ENCODE measurements at places on chromosomes 1 and 21. TPM values are rescaled to one million over a fixed set of nuclear protein-coding genes. Genes with fewer than 3 reads are reported as not detected.

DNA sequence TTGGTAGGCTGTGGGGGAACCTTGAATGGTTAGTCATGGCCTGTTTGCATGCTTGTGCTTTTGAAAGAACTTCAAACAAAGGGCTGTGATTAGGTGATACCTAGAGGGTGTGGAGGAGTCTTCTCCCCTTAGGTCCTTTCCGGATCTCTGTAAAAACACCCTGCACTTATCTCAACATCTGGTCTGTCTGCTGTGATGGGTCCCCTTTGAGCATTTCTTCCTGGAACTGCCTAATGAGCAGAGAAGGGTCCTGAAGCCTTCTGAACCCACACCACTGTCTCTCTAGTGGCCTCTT, 59.6 kb downstream of the HUNK start:
- DNase-seq, result no peak

- DNase-seq, result no peak
These were observed 142.3 kb upstream of the KCNE2 start for GRCh38 chr21:34221331-34222030.

Gene OR6F1
- total RNA-seq, result not detected

DNA sequence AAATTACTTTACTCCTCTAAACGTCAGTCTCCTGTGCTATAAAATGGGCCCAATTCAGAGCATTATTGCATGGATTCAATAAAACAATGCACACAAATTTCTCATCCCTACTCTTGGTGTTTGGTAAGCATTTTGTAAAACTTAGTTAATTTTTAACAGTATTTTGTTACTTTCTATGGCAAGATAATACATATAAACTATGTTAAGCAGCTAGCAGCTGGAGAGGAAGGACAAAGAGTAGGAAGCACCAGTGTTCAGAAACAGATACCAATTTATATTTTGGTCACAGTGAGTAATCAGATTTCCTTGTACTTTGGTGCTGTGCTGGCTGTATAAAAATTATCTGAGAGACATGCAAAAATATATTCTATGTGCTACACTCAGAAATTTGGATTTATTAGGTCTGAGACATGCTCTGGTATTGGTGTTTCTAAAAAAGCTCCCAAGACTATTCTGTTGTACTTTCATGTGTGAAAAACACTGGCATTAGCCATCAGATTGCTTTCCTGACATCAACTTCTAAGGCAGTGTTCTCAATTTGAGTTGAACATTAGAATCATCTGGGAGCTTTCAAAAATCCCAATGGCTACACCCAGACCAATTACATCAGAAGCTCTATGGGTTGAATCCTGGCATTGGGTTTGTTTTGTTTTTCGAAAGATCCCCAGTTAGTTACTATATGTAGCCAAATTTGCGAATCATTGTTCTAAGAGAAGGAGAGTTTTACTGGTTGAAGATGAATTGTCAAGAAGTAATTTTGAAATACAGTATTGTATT, 100.3 kb upstream of the C1orf87 start:
- no peak for DNase-seq

- no peak for DNase-seq
These were observed 2.5 kb downstream of the KRTAP10-4 start for GRCh38 chr21:44576025-44576420.

Gene RCAN1
- total RNA-seq, result 68.5 TPM

- no peak for DNase-seq
These were observed 712.1 kb downstream of the LTN1 start for GRCh38 chr21:28280611-28281010.

- DNase-seq, result no peak
These were observed 16.4 kb downstream of the TNNT2 start for GRCh38 chr1:201360901-201361651.

GRCh38 chr1:47181955-47182675, 7.7 kb downstream of the PDZK1IP1 start:
- peak; percentile 67 for DNase-seq

GRCh38 chr1:200550367-200550766, 70.2 kb downstream of the KIF14 start:
- DNase-seq, result no peak

DNA sequence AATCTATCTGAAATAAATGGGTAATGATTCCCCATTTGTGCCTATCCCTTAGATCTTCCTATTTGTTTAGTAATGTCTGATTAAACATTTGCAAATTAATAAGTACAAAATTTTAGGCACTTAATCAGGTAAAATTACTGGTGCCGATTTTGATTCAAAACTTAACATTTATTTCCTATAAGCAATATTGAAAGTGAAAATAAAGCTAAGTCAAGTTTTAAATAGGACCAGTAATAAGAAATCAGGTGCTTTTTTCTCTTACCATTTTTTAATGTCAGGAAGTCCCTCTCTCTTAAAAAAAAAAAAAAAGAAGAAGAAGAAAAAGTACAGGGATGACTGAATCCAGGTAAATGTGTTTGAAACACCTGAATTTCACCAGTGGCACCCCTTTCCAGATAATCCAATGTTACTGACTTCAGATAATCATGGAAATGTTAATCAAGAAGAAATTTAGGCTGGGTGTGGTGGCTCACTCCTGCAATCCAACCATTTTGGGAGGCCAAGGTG, 836 bp upstream of the GBP4 start:
- DNase-seq, result no peak

DNA sequence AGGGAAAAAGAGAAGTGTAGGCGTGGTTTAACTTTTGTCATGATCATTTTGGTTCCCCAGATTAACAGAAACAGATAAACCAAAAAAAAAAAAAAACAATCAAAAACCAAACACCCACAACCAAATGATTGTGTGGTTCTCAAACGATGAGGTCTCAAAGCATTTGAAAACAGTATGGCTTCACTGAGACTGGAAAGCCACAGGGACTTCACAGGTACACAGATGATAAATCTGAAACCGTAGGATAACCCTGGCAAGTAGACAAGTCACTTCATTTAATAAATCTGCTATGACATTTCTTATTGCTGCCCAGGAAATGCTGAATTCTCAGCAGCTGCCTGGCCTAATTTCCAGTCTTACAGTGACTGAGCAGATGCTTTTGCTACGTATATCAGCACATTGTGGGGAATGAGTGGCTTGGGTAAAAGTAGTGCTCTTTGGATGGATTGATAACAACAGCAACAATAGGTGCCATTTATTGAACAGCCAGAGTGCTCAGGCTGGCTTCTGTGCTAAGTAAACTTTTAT, 6.1 kb downstream of the ST6GALNAC3 start:
- no peak for DNase-seq

- DNase-seq, result no peak
These were observed 1.4 kb upstream of the GSTM4 start for GRCh38 chr1:109654519-109654918.

GRCh38 chr1:109712321-109712864, 342 bp downstream of the GSTM5 start:
- DNase-seq, result no peak

GRCh38 chr1:174023440-174023839, 1.3 kb upstream of the RC3H1 start:
- DNase-seq, result no peak

DNA sequence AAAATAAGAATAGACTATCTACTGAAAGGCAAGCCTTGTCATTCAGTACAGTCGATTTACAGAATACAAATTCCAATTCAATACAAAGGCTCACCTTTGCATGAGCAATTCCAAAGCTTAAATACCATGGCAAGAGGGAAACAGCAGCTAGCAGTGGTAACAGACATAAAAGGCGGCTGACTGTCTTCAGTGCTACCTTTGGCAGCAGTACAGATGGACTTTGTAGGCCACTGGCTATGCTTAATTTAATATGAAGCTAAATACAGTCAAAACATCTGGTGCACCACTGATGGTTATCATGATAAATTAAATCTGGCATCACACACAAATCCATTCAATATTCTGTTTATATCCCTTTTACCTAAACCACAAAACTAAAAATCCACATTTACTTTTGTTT, 62.4 kb downstream of the RERE start:
- DNase-seq, result no peak

DNA sequence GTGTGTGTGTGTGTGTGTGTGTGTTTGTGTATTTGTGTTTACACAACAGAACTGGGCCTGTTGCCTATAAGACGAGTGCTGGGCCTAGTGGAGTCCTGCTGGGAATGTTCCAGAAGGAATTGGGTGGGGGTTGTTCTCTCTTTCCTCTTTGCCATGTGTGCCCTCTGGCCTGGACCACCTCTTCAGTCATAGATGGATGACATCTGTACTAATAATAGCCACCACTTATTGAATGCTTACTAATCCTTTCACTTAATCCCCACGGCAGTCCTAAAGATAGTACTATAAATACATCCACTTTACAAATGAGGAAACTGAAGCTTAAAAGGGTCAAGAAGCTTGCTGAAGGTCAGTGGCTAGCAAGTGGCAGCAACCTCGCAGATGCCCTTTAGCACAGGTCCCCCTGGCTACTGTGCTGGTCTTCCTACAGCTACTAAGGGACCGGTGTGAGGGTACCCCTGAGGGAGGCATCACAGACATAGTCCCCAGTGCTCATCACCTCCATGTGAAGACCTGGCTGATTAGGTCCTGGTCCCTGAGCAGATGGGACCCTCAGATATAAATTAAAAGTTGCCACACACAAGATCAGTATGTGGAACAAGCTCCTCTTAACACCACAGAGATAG, 55.2 kb upstream of the KIF1B start:
- DNase-seq, result no peak

GRCh38 chr1:71298633-71299032, 217.8 kb upstream of the ZRANB2 start:
- DNase-seq, result no peak

- no peak for DNase-seq
These were observed 50.3 kb upstream of the CTPS1 start for GRCh38 chr1:40929155-40929554.

Gene AHDC1
- 124 TPM for total RNA-seq

- DNase-seq, result no peak
These were observed 427 bp downstream of the AKR7A2 start for GRCh38 chr1:19311503-19311930.

- DNase-seq, result no peak
These were observed 48.0 kb downstream of the NID1 start for GRCh38 chr1:236016782-236017400.

GRCh38 chr1:27126391-27126790, 28.5 kb downstream of the SLC9A1 start:
- no peak for DNase-seq

GRCh38 chr1:85078903-85079302, 30.6 kb upstream of the MCOLN3 start:
- no peak for DNase-seq

Gene SLAMF6
- total RNA-seq, result not detected

Gene WDR77
- 22.7 TPM for total RNA-seq

Gene DNAJC28
- 2.1 TPM for total RNA-seq

Data from osteocyte (in vitro differentiated cells).